Activated CD8-positive, alpha-beta memory T cell treated with anti-CD3 and anti-CD28 coated beads, Interleukin-2, amount 10 ng/mL, durations not matched to agents 7 days and 5 days (primary cell): ENCODE measurements at places on chromosomes 16 and 17.

DNA sequence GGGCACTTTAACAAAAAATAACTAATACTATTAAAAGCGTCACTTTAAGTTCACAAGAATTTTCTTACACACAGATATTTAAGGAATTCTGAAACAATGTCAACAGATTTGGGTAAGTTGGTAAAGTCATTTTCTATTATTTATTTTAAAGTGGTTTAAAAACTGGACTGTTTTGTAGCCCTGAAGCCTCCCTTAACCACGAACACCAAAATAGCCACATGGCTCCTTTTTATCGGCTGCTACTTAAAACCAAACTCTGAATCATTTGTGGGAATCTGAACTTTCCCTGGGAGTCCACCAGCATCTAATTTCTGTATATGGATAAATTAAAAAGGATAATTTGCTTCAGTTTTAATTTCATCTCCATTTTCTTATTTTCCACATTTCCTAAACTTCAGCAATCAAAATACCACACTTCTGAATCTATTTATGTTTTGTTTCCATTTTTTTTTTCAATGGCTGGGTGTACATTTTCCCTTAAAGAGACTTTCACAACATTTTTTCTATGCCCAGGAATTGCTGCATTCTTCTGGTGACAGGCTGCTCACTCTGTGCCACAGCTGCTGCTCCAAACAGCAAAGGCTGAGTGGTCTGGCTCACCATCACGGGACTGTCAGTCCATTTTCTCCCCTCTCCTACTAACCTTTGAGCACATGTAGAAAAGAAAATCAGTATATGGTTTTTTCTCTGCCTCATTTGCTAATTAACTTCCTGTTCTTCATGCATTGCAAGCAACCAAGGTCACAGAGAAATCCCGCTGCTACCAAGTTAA, 255.5 kb upstream of the KCNJ16 start:
- no peak for DNase-seq

- DNase-seq, result no peak
Measured at GRCh38 chr17:79681101-79681621, 49.6 kb upstream of the ENPP7 start.

DNA sequence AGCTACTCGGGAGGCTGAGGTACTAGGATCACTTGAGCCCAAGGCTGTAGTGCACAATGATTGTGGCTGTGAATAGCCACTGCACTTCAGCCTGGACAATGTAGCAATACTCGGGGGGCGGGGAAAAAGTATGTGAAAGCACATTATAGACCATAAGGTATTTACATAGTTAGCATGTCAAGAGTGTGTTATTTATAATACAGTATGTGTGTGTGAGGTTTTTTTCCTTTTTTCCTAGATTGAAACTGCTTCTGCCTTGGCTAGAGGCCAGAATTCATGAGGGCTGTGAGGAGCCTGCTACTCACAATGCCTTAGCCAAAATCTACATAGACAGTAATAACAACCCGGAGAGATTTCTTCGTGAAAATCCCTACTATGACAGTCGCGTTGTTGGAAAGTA, 30.5 kb downstream of the PTRH2 start:
- DNase-seq, result no peak

DNA sequence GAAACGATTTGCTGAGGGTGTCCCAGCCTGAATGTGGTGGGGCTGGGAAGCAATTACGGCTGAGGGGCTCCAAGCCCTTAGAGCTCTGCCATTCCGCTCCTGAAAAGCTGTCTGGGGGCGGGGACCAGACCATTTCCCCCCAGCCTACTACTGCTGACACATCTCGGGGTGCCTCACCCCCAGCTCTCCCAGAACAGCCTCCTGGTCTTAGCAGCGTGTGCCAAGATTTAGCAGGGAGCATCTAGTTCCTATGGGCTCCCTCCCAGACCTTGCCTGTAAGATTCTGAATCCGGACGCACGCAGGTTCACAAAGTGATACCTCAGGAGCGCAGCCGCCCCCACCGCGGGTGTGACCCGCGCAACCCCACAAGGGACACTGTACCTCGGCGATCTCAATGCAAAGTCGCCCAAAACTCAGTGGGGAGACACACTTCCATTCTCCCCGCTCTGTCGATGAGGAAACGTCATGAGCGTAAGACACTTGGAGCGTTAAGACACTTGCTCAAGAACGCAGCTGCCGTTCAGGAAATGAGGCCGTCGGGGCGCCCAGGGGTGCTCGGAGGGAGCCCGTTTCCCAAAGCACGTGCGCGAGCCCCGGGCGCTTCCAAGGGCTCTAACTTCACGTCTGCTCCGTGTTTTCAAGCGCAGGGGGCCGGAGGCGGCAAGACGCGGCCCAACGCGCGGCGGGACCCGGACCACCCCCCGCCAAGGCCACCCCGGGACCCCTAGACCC, 629 bp downstream of the GEMIN4 start:
- DNase-seq, result peak; percentile 74

DNA sequence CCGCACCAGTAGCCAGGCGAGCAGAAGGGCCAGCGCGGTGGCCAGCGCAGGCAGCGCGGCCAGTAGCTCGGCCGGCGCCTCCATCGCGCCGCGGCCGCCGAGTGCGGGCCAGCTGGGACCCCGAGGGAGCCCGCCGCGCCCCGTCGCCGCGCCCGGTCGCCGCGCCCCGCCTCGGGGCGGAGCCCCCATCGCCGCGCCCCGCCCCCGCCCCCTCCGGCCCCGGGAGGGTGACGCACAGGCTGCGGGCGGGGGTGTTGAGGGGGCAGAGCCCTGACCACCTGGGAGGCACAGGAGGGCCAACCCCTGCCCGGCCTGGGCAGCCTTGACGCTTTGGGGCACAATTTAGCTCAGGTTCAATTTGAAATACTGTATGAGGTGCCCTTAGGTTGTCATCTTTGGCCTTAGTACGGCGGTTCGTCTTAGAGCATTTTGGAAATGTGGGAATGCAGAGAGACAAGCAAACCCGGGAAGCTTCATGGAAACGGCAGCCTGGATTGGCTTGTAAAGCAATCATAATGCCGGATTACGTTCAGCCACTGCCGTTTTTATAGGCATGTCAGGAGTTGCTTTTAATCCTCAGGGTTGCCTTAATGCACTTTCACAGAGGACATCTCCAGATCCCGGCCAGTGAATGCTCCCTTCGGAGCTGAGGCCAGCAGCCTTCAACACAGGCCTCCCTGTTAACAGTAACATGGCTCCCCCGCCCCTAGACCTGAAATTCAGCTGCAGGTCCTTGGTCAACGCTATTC, at the start of gene MXRA7:
TSS of gene MXRA7 (minus strand) at position 103 of the 749 bp plus-strand sequence. CDS start at position 84, 19 bp downstream.
- peak; percentile 71 for DNase-seq

DNA sequence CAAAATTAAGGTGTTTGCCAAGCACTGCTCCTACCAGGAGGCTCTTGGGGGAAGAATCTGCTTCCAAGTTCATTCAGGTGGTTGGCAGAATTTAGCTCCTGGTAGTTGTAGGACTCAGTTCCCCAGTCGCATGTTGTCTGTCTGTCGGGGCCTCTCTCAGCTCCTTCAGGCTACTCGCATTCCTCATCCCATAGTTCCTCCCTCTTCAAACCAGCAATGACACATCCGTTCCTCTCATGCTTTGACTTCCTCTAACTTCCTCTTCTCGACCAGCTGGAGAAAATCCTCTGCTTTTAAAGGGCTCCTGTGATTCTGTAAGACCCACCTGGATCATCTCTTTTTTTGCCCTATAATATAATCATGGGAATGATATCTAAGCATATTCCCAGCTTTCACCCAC, 108.1 kb downstream of the PMP22 start:
- no peak for DNase-seq

- DNase-seq, result no peak
Measured at GRCh38 chr16:80986557-80986956, 20.1 kb downstream of the CMC2 start.

GRCh38 chr16:57175896-57176295, 9.9 kb downstream of the PSME3IP1 start:
- no peak for DNase-seq

DNA sequence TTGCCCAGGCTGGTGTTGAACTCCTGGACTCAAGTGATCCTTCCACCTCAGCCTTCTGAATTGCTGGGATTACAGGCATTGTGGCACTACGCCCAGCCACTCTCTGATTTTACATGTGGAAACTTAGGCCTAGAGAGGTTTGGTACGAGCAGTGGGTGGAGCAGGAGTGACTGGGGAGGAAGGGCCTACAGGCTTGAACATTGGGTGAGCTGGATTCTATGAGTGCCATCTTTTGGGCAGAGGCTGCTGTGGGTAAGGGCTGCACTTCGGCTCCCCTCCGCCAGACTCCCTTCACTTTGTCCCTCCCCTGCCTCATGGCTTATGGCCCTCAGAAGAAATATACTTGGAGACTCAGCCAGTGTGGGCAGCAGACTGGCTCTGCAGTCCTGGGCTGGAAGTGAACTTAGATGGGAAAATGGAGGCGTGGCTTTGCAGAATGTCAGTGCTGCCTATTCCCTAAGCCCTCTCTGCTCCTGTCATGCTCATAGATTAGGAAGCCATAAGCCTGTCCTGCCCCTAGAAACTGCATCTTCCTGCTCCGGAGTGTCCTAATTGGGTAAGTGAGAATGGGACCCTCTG, 9.5 kb upstream of the MRC2 start:
- DNase-seq, result no peak

- DNase-seq, result no peak
Measured at GRCh38 chr17:61128661-61129115, 271.0 kb upstream of the TBX2 start.

DNA sequence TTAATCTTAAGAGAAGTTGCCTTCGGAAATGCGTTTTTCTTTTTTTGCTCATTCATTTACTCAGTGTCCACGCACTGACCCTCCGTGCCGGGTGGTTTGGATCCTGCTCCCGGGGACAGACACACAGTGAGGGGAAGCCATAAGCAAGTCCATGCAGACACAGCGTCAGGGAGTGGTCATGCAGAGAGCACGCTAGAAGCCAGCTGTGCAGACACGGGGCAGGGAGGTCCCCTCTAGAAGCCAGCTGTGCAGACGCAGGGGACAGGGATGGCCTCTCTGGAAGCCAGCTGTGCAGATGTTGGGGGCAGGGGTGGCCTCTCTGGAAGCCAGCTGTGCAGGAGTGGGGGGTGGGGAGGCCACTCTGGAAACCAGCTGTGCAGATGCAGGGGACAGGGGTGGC, 4.8 kb downstream of the GAA start:
- no peak for DNase-seq

GRCh38 chr16:49127103-49127502, 154.5 kb downstream of the CBLN1 start:
- no peak for DNase-seq

- no peak for DNase-seq
Measured at GRCh38 chr16:51159865-51160264, 8.8 kb upstream of the SALL1 start.

DNA sequence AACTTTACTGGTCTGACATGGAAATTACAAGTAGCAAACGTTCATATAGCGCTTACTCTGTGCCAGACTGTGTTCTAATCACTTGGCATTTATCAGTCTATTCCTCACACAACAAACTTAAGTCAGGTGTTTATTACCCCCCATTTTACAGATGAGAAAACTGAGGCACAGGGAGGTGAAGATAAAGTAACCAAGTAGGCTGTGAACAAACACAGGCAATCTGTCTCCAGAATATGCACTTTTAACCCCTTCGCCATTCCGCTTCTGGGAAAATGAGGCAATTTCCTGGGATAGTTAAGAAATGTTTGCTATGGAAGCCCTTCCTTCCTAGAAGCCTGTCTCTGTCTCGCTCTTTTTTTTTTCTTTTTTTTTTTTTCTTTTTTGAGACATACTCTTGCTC, 12.2 kb upstream of the CXCL16 start:
- no peak for DNase-seq

DNA sequence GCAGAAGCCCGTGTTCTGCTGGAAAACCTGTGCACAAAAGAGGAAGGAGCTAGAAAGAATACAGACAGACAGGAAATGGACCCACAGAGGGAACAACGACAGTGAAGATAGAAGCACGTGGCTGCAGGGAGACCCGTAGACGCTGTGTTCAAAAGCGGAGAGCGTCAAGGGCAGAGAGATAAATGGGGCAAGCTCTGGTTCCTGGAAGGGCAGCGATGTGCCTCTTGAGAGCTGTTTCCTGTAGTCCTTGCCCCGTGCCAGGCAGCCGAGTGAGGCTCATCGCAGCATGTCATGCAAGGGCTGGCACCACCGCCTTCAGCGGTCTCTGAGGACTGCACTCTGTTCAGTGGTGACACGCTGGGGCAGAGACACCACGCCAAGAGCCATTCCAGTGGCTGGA, 43.6 kb upstream of the CACNG5 start:
- DNase-seq, result no peak

DNA sequence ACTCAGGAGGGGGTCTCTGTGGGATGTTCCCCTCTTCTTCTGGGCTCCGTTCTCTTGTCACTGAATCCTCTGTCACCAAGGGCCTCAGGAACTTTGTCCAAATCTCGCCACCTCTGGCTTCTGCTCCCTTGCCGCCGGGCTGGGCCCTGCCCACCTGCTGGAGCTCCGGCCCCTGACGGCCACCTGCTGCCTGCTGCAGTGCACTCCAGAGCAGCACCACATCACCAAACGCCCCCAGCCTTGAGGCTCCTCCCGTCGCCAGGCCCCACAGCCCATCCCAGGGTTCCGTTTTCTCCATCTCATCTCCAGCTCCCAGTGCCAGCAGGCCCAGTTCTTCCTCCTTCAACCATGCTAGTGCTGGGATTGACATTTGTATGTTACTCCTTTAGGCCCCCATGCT, 43.6 kb downstream of the FOXL1 start:
- no peak for DNase-seq

GRCh38 chr16:31354394-31355291, at the start of gene ITGAX:
Gene ITGAX (plus strand): TSS chr16:31355176. CDS start chr16:31355255, 79 bp downstream.
- DNase-seq, result peak; percentile 94

- DNase-seq, result no peak
Measured at GRCh38 chr17:32820440-32820839, 56.5 kb downstream of the MYO1D start.

- DNase-seq, result peak; percentile 59
Measured at GRCh38 chr17:32445074-32445415, 735 bp downstream of the PSMD11 start.

GRCh38 chr17:18025241-18025944, 13.6 kb downstream of the ATPAF2 start:
- DNase-seq, result peak; percentile 86

GRCh38 chr17:13638855-13639458, 37.2 kb upstream of the HS3ST3A1 start:
- DNase-seq, result peak; percentile 44

- DNase-seq, result no peak
Measured at GRCh38 chr17:34981538-34982241, 1.4 kb downstream of the LIG3 start.

DNA sequence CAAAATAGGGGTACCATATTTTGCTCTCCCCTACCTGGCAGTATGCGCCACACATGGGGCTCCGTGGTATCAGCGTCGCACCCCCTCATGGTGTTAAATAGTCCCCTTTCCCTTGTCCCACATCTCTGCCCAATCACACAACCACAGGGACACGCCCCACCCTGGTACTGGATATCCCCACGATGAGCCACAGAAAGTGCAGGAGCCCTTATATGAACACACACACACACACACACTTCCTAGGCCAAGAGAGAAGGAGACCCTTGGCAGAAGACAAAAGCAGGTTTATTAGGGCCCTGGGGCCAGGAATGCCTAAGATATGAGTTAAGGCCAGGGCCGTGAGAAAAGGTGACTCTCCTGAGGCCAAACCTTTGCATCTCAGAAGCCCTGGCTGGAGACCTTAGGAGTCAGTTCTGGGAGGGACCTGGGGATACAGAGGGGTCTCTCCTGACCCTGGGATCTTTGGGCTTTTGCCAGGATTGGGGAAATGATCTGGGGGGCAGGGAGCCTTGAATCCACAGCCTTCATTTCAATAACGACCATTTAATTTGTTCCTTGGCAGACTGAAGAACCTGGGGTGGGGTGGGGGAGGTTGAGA, 11.6 kb downstream of the COPZ2 start:
- no peak for DNase-seq

GRCh38 chr17:51083981-51084380, 36.7 kb downstream of the SPAG9 start:
- DNase-seq, result no peak
